ENCODE measurements at places on chromosomes 6 and 20. TPM values are rescaled to one million over a fixed set of nuclear protein-coding genes. Genes with fewer than 3 reads are reported as not detected.

Gene MLN
- not detected for total RNA-seq

Gene NCR2
- not detected for total RNA-seq

Gene HDGFL1
- total RNA-seq: not detected

Gene FAM83C
- not detected for total RNA-seq

Gene LY6G6F
- not detected for total RNA-seq

Gene CYB5R4
- total RNA-seq: 5.0 TPM

Gene APOM
- 128 TPM for total RNA-seq

Gene ME1
- total RNA-seq: 10.9 TPM

Gene PCK1
- 1,757 TPM for total RNA-seq

Gene ARMC2
- 0.95 TPM for total RNA-seq

Gene TMEM74B
- total RNA-seq: 2.8 TPM

Gene COL20A1
- total RNA-seq: not detected
